ENCODE measurements at places on chromosomes 12 and 14.
A peak's percentile ranks its signal among the peaks of the same experiment; 100 is the strongest.

GRCh38 chr12:92533280-92533890 lies 169.4 kb upstream of the PLEKHG7 start:
- no peak for DNase-seq

- no peak for DNase-seq
These were observed 19.4 kb upstream of the LIMA1 start for GRCh38 chr12:50302686-50303085.

DNA sequence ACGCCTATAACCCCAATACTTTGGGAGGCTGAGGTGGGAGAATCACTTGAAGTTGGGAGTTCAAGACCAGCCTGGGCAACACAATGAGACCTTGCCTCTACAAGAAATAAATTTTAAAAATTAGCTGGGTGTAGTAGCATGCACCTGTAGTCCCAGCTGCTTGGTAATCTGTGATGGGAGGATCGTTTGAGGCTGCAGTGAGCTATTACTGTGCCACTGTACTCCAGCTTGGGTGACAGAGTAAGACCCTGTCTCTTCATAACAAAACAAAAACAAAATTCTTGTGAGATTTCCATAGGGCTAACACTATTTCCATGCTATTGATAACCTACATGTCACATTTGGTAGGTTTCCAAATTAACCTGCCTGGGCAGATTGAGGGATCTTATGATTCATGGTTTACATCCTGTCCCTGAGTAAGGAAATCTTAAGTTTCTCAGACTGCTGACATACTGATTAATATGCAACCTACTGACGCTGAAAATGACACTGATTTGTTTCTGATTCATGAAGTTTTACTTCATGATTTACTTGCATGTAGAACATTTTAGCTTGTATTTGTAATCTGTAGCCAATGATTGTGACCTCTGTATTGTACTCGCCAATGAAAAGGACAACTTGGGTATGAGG lies 15.9 kb downstream of the ATP6V1D start:
- no peak for DNase-seq

DNA sequence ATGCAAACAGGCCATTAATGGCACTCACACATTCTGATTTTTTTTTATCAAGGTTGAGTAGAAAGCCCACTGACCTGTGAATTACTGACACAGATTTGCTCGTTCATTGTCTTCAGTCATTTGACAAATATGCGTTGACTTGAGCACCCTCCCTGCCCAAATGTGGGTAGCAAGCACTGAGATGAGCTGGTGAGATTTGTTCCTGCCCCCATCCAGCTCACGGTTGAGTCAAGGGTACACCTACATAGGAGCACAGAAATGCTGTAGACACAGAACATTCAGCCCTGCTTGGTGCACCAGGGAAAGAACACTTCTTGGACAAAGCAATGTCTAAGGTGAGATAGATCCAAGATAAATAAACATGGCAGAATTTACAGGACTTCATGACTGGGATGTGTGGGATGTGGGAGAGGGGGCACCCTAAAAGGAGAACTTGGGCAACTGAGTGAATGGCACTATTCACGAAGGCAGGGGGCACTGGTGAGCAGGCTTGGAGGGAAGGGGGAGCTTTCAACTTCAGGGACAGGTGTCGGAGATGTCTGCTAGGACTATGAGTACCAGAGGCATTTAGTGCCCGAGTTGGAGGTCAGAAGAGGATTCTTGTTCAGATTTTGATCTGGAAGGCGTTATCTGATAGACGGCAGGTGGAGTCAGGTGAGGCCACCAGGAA lies 213.4 kb downstream of the VRK1 start:
- DNase-seq = no peak

GRCh38 chr14:104513641-104514046 lies 65.9 kb upstream of the C14orf180 start:
- DNase-seq = no peak

- DNase-seq = no peak
These were observed 3.8 kb upstream of the DYRK4 start for GRCh38 chr12:4558171-4558570.

DNA sequence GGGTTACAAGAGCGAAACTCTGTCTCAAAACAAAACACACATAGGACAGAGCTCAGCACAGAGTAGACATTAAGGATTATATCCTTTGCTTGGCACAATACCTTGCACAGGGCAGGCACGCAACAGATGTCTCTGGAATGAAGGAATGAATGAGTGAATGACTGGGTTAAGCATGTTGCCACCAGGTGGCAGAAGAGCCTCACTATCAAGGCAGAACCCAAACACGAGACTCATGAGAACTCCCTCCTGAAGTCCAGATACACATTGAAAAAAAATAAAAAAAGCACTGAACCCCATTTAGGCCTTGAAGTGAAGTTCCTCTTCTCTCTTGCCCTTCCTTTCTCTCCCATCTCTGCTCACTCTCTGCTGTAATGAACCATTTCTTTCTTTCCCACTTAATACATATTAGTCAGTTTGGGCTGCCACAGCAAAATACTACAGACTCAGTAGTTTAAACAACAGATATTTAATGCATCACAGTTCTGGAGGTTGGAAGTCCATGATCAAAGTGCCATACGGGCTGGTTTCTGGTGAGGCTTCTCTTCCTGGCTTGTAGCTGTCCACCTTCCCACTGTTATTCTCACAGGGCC lies 26.6 kb upstream of the LTA4H start:
- no peak for DNase-seq

GRCh38 chr12:6334940-6335450 lies 6.9 kb downstream of the TNFRSF1A start:
- no peak for DNase-seq

DNA sequence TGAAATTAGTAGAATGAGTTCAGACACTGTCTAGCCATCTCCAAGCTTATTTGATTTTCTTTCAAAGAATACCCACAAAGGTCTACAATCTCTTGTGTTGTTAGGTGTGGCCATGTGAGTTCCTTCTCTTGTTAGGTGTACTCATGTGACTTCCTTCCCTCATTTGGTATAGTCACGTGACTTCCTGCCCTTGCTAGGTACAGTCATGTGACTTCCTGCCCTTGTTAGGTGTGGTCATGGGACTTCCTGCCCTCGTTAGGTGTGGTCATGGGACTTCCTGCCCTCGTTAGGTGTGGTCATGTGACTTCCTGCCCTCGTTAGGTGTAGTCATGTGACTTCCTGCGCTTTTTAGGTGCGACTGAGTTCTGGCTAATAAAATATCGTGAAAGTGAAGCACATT lies 179.6 kb downstream of the TMX1 start:
- DNase-seq = no peak

GRCh38 chr14:36313206-36313605 lies 7.2 kb downstream of the MBIP start:
- DNase-seq = peak; percentile 57

DNA sequence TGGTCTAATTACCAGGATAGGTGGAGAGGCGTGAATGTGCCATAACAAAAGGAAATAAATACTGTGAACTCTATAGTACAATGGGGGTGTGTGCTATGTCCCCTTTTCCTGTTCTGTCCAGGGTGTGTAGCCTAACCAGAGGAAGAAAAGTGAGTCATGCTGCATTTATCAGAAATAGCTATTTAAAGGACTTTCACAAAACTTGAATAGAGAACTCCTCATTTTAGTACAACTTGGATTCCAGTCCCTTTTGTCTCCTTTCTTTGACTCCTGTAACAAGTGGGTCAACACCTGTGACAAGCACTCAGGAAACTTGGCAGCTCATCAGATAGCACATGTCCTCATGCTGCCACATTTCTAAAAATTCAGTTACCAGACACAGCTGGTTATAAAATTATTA lies 123.4 kb downstream of the CCDC91 start:
- no peak for DNase-seq

DNA sequence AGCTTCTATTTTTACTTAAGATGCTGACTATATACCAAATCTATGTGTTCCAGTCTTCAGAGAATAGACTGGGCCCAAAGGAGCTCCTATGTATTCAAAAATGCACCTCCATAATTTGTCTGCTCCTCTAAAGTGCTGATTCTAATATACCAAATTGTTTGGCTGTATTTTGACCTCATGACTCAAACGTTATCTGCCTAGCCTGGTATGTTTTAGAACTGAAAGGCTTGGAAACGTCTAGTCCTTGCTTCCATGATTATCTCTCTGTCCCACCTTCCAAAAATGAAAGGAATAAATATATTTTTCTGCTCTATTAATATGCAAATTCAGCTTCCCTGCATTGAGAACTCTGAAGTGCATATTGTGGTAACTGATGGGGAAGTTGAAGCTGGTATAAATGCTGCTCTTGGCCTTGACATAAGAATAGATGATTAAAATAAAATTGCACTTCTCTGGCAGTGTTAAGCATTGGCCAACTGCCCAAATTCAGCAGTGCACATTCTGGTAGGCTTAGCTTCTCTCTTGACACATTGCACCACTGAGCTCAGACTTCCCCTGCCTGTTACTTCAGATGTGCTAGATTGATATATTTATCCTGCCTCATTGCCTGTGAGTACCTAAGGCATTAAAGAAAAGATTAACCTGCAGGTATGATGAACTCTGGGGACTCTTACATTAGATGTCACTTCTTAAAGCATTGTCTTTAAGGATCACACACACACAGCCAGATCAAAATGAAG lies 882.3 kb downstream of the RPS29 start:
- DNase-seq = no peak

GRCh38 chr14:99784508-99784907 lies 8.7 kb upstream of the EML1 start:
- DNase-seq = no peak

DNA sequence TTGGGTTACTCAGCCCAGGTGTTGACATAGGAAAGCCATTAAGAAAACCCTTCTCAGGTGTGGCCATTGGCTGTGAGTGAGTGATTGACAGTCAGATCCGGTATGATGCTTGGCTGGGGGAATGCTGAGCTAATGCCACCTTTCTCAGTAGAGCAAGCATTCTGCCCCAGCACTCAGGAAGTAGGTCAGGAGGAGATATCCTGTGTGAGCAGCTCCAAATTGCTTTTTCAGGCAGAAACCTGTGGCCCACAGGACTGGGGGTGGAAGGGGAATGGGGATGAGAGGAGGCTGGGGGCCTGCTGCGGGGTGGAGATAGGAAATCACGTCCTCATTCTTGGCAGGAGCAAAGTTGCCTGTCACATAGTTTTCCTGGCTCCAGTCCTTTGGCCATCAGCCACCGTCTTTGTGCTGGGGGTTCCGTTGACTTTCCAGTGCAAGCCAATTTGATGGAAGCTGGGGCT lies 55.7 kb downstream of the NINJ2 start:
- DNase-seq = no peak

GRCh38 chr14:93956514-93957332 lies 19.6 kb downstream of the ASB2 start:
- no peak for DNase-seq

- DNase-seq = no peak
These were observed 131.0 kb downstream of the TTC8 start for GRCh38 chr14:88955455-88955854.

- DNase-seq = no peak
These were observed 8.6 kb upstream of the G2E3 start for GRCh38 chr14:30550335-30550734.

- DNase-seq = no peak
These were observed 1.5 kb downstream of the LHX5 start for GRCh38 chr12:113469949-113470743.

DNA sequence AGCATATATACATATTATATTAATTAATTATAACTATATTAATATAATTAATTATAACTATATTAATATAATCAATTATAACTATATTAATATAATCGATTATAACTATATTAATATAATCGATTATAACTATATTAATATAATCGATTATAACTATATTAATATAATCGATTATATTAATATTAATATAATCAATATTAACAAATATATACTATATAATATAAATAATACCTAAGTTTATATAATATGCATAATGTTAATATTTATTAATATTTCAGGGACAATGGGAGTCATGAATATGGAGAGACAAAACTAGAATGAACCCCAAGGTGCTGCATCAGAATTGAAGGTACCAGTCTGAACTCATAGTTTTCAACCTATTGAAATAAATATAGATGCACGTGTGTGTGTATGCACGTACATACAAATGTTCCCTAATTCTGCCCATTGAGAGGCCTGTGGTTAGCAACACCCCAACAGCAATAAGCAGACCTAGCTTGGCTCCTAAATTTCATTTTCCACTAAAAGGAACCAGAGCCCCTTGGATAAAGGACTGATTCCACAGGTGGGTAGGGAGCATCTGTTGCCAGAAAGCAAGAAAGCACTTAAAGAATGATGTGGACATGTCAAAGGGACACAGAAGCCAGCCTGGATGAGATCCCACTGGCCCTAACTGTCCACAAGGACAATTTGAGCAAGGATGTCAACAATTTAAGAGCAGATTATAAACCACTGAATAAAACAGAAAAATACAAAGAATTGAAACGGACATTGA lies 21.3 kb downstream of the SSH1 start:
- no peak for DNase-seq

DNA sequence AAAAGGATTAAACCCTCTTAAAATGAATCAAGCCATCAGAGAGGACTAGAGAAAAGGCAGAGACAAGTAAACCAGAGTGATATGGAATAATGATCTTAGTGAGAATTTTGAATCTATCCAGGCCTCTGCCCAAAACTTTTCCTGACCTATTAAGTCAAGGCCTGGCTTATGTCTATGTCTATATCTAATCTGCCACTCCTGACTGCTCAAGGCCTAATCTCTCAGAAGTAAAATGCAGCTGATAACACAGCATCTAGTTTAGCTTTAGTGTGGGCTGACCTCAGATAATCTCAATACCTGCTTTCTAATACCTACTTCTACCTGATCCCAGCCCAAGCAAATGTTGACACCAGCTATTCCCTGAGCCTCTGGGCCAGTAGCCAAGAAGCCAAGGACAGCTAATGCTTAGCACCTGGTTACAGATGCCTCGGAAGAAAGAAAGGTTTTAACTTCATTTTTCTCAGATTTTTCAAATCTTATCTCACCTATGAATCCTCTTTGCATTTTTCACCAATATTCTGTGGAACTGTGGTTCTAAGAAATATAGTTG lies 1472.5 kb upstream of the SEL1L start:
- no peak for DNase-seq

- DNase-seq = no peak
These were observed 294.4 kb downstream of the NELL2 start for GRCh38 chr12:44581642-44582242.

- DNase-seq = no peak
These were observed 138.6 kb upstream of the LGR5 start for GRCh38 chr12:71300772-71301675.

GRCh38 chr14:57085043-57085442 lies 183.7 kb downstream of the EXOC5 start:
- DNase-seq = no peak

GRCh38 chr14:101071493-101071906 lies 168.0 kb upstream of the RTL1 start:
- no peak for DNase-seq

GRCh38 chr14:96797582-96798349 lies 584 bp downstream of the VRK1 start:
- DNase-seq = no peak

DNA sequence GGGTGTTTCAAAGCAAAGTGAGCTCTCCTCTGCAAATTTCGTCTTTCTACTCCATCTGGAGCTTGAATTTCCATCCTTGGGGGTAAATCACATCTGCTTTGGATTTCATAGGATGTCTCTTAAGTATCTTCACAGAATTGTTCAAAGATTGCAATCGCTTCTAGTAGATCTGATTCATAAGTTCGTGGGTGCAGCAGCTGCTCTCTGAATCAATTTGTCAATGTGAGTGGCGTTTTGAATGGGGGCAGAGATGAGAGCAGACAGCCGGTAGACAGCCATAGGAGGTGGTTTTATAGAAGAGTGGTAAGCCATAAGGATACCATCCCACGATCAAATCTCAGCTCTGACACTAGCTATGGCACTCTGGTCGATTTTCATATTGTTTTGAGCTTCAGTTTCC lies 146.0 kb upstream of the RPH3A start:
- no peak for DNase-seq

GRCh38 chr14:62206456-62206855 lies 444.2 kb downstream of the SNAPC1 start:
- DNase-seq = no peak

GRCh38 chr12:129949651-129950050 lies 45.8 kb upstream of the TMEM132D start:
- DNase-seq = no peak

Measured in NCI-H1417 treated with DMSO at 0.1 percent for 48 hours (cell line).